ENCODE measurements at places on chromosomes 11 and 22.
A peak's percentile ranks its signal among the peaks of the same experiment; 100 is the strongest.

- peak; percentile 37 for DNase-seq
These were observed 480 bp upstream of the SMARCB1 start for GRCh38 chr22:23786261-23786710.

- DNase-seq = no peak
These were observed 27.7 kb upstream of the ARFGAP3 start for GRCh38 chr22:42884616-42885375.

GRCh38 chr11:108025387-108026080 is 16.8 kb downstream of the CUL5 start:
- DNase-seq = no peak

- DNase-seq = no peak
These were observed 1294.7 kb downstream of the BRD1 start for GRCh38 chr22:48532986-48533385.

GRCh38 chr11:17014833-17015626 is 816 bp upstream of the PLEKHA7 start:
- peak; percentile 17 for DNase-seq

GRCh38 chr22:24937114-24937513 is 9.4 kb downstream of the LHFPL7 start:
- no peak for DNase-seq

DNA sequence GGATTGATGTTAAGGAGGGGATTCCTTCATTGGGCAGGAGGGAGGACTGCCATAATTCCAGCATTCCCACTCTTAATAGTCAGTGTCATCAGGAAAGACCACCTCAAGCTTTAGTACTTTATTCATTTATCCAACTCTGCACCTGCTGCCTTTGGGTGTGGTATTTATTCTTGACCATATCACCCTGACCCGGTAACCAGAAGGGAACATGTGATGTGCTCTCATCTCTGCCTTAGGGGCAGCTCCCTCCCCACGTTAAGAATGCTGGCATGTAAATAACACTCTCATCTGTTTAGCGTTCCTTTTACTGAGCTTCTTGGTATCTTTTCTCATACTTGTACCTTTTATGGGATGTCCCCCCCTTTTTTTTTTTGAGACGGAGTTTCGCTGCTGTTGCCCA is 7.7 kb downstream of the CAT start:
- no peak for DNase-seq

DNA sequence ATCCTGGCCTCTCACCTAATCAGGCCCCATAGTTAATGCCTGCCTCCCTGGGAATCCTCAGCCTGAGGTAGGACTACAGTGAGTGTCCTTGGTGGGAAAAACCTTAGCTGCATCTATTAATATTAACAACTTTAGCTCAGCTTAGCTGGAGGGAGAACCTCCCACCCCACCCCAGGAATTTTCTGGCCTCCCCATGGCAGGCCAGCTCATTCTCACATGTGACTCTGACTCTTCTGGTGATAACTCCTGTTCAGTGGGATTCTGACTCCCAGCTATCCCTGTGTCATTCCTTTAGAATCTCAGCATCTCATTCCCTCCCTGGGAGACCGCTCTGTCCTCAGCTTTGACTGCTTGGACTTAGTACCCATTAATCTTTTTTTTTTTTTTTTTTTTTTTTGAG is 14.5 kb downstream of the ART5 start:
- no peak for DNase-seq

DNA sequence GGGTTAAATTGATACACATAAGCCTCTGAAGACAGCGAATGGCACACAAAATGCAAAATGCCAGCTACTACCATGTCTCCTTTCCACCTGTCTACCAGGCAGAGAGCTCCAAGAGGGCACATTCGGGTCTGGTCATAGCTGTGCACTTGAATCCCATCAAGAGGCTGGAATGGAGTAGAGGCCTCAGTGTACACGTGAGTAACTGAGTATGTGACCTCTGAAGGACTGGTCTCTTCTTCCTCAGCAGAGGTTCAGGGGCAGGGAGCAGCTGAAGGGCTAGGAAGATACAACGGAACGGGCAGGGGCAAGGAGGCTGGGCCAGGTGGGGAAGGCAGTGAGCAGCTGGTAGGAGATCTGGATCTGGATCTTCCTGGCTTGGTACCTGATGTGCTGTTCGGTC is 56.3 kb upstream of the PHOX2A start:
- no peak for DNase-seq

Data from stimulated activated naive CD8-positive, alpha-beta T cell treated with anti-CD3 and anti-CD28 coated beads, Interleukin-15, Interleukin-2, amounts not matched to agents 100 U/mL and 50 U/mL, for 24 hours (primary cell).